ENCODE measurements at places on chromosomes 11 and 22. TPM values are rescaled to one million over a fixed set of nuclear protein-coding genes. Genes with fewer than 3 reads are reported as not detected.

DNA sequence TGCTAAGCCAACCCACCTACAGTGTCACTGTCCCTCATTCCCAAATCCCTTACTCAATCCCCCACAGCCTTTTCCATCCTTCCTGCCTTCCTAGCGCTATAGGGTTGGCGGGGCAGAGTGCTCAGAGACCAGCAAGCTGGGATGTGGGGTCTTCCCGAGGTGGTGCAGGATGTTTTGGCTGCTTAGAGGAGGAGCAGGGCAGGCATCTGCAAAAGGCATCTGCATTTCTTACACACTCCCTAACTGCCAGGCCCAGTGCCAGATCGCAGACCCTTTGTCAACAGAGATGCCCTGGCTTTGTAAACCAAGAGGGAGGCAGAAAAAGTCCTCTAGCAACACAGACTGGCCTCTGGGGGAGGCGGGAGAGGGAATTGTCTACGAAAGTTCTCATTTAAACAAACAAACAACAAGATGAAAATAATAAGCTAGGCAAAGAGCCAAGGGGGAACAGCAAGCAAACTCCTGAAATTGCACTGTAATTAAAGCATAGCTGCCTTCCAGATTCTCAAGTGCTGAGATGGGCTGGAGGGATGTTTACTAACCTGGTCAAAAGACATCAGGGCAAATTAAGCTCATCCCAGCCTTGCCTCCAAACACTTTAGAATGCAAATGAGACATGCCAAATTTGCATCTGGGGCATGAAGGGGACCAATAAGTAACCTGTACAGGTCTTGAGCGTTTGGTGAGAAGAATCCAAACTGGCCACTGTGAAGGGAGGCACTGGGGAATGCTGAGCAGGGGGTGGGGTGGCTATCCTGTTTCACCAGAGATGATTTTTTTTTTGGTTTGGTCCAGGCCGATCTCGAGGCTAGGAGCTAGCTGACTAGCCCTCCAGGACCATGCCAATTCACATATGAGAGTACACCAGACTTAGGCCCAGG, 38.1 kb upstream of the ADA2 start:
- no peaks in the 10 kb centered on the region for H3K4me1 ChIP-seq

Gene SLC17A6
- not detected for total RNA-seq

Gene RFPL3
- not detected for total RNA-seq

DNA sequence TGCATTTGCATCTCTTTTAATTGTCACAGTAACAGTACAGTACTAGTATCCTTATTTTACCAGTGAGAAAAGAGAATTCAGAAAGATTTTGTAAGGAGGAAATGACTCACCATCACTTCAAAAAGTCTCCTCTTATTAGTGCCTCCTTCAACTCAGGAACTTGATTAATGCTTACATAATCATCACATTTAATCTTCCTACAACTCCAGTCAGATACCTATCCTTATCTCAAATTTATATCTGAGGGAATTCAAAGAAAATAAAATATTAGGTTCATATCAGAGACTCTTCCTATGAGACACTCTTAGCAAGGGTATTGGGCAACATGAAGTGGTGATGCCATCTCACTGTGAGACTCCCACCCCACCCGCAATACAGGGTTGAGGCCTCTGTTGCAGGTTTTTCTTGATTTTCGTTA, 26.1 kb upstream of the CTSC start:
- H3K36me3 ChIP-seq, result no peaks in the 10 kb centered on the region
- H3K27me3 ChIP-seq, result no peaks in the 10 kb centered on the region
- H3K4me1 ChIP-seq, result no peaks in the 10 kb centered on the region
- no peak overlapping the region for H3K4me3 ChIP-seq

GRCh38 chr11:28107191-28107749, 686 bp downstream of the KIF18A start:
- peak overlapping the region; percentile 51 for H3K4me3 ChIP-seq
- no peaks in the 10 kb centered on the region for H3K27me3 ChIP-seq
- H3K4me1 ChIP-seq, result no peaks in the 10 kb centered on the region
- H3K36me3 ChIP-seq, result no peaks in the 10 kb centered on the region
- no peak overlapping the region for H3K27ac ChIP-seq
- no peak for DNase-seq

- peaks cover 2% of the 10 kb centered on the region for H3K27me3 ChIP-seq
- no peak overlapping the region for H3K4me3 ChIP-seq
- DNase-seq, result no peak
- H3K4me1 ChIP-seq, result no peaks in the 10 kb centered on the region
Measured at GRCh38 chr11:117705866-117706265, 91.2 kb downstream of the DSCAML1 start.

DNA sequence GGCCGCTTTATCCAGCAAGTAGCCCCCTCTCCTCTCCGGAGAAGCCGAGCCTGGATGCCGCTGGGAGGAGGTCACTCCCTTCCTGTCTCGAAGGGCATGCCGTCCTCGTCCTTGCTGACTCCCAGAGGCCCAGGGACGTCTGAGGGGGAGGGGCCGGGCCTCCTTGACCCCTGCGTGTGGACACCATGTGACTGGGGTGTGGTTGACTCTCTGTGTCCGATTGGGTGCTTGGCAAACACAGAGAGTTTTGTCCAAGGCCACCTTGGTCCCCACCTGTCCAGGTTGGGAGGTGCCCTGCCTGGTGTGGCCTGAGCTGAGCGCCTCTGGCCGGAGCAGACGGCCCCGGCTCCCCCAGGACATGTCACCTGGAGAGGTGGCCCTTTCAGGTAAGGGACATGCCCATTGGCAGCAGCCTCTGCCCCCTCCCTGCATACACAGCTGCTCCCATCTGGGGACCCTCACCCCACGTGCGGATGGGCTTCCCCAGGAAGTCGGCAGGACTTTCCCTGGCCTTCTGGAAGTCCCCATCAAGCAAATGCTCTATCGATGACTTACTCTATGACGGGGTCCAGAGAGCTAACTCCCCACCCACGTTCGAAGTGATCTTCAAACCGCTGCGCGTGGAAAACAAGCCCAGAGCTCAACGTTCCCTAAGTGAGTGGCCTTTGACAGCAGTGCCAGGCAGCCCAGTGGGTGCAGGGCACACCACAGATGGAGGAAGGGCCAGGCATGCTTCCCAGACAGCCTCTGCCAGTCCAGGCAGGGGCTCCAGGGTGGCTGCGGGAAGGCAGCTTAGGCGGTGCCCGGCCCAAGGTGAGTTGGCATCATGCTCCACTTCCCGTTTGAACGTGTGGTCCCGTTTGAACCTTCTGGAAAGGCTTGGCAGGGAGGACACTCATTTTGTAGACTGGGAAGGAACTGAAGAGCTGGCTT, at the start of gene SMIM38:
TSS of gene SMIM38 (plus strand) at position 634 of the 933 bp plus-strand sequence. CDS start 1,912 bp downstream, outside the sequence.
- no peak within 1 kb of the TSS for H3K27ac ChIP-seq
- no peaks in the 10 kb centered on the region for H3K4me1 ChIP-seq
- H3K4me3 ChIP-seq, result no peak within 1 kb of the TSS
- no peaks in the 10 kb centered on the region for H3K27me3 ChIP-seq

GRCh38 chr22:42967933-42968332, 47.0 kb downstream of the PACSIN2 start:
- DNase-seq, result peak; percentile 80
- H3K36me3 ChIP-seq, result no peaks in the 10 kb centered on the region
- no peaks in the 10 kb centered on the region for H3K27me3 ChIP-seq
- no peaks in the 10 kb centered on the region for H3K4me1 ChIP-seq
- no peak overlapping the region for H3K27ac ChIP-seq

- H3K4me3 ChIP-seq, result no peak overlapping the region
- no peaks in the 10 kb centered on the region for H3K4me1 ChIP-seq
- no peak for DNase-seq
- H3K27me3 ChIP-seq, result no peaks in the 10 kb centered on the region
- no peak overlapping the region for H3K27ac ChIP-seq
- H3K36me3 ChIP-seq, result no peaks in the 10 kb centered on the region
Measured at GRCh38 chr22:42399315-42400271, 32.6 kb downstream of the NFAM1 start.

DNA sequence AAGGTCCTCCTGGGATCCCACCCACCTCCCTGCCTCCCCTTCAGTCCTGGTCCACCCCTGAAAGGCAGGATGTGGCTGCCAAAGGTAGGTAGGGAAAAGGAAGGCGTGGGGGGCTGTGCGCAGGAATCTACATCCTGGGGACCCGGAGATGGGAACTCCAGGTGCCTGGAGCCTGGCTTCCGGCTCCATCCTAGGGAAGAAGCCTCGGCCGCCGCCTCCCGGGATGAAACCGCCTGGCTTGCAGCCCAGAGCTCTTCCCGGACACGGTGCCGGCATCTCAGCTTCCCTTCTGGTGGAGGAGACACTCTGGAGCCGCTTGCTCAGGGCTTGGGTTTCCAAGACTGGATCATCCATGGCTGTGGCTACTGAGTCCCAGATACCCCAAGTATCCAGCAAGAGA, 33.3 kb upstream of the PDGFB start:
- H3K27me3 ChIP-seq, result no peaks in the 10 kb centered on the region
- H3K36me3 ChIP-seq, result no peaks in the 10 kb centered on the region
- no peak for DNase-seq
- H3K4me1 ChIP-seq, result no peaks in the 10 kb centered on the region
- H3K4me3 ChIP-seq, result no peak overlapping the region

Data from aorta (tissue), 5 donors.